ENCODE measurements at places on chromosomes 3 and 15.

GRCh38 chr3:168398371-168399025 lies 302.8 kb upstream of the GOLIM4 start:
- no peak for DNase-seq

GRCh38 chr3:12138044-12138443 lies 20.7 kb downstream of the TIMP4 start:
- no peak for DNase-seq

- DNase-seq = no peak
Measured at GRCh38 chr3:122000936-122001605, 21.0 kb downstream of the ILDR1 start.

- DNase-seq = no peak
Measured at GRCh38 chr3:188861842-188862744, 309.7 kb upstream of the TPRG1 start.

DNA sequence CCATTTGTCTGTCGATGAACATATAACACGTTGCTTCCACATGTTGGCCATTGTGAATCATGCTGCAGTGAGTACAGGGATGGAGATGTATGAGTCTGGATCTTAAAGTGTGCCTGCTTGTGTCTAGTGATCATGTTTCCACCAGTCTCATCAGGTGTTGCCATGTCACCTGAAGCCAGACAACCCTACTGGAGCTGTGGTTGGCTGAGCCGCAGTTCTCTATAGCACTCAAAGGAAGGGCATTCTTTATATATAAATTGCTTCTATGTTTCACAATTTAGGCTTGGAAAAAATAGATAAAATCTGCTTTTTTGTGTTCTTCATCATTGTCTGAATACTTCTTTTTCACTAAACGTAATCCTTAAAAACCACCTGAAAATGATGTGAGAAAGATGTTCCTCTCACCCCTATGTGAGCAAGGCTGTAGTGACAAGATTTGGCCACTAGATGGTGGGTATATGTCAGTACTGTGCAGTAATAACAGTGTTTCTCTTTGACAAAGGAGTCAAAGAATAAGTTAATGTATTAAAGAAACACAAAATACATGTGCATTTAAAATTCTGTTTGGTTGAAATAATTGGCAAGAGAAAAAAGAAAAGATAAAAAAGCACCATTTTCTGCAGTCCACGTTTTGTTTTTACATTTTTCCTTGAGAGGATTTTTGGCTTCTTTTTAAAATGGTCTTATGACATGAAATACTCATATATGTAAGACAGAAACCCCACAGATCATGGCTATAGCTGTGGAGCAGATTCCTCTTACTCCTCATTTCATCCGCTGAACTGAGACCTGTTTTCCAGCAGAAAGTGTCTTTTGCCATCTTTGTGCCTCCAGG lies 394.5 kb upstream of the DPPA4 start:
- DNase-seq = peak; percentile 6

DNA sequence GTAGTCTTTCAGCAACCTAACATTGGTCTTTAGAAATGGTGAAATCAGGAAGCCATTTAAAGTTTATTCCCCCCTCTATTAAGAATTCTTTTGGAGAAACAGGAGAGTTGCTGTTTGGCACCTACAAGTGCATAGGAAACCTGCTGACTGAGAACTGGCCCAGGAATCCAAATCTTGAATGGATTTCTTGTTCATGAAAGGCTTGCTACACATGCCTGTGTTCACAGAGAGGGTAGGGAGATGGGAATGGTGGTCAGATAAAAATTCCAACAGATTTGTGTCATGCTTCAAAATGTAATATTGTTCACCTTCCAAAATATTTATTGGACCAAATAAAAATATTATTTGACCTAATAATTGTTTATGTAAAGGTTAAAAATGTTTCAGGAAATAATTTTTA lies 24.2 kb upstream of the ZPLD1 start:
- DNase-seq = no peak

DNA sequence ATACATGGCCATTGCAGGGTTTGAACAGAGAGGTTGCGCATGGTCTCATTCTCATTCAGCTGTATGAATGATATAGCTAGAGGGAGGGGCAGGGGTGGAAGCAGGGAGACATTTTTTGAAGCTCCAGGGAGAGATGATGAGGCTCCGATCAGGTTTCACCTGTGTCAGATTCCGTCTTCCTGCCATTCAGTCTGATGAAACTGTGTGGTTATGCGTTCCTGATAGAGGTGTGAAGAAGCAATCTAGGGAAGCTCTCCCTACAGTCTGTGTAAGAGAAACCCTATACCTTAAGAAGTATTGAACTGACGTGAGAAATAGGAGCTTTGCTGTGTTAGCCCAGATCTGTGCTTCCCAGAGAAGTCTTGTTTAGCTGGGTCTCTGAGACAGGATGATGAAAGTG lies 171.9 kb upstream of the NDN start:
- DNase-seq = no peak

DNA sequence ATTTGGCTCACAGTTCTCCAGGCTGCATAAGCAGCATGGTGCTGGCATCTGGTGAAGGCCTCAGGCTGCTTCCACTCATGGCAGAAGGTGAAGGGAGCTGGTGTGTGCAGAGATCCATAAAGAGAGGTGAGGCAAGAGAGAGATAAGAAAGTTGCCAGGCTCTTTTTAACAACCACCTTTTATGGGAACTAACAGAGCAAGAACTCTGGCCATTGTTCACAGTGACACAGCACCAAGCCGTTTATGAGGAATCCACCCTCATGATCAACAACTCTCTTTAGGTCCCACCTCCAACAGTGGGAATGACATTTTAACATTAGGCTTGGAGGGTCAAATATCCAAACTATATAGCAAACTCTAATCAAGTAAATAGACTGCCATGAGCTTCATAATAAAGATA lies 557.2 kb upstream of the SUCLG2 start:
- DNase-seq = no peak

- no peak for DNase-seq
Measured at GRCh38 chr3:109413049-109413448, 75.7 kb upstream of the DPPA4 start.

DNA sequence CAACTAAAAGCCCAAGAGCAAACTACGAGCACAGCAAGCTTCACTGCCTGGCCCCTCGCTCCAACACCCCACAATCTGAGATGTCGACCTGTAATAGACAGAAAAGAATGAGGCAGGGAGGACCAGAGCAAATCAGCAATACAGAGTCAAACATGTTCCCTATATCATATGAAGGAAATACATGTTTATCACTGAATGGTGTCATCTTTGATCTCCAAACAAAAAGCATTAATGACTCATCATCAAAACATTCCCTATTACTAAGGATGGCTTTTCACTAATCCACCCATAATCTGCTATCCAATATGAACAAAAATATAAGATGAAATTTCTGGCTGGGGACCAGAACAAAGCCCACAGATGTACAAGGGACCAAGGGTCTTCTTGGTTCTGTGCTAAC lies 34.7 kb downstream of the MYO5A start:
- DNase-seq = no peak

GRCh38 chr3:171354706-171355582 lies 105.3 kb downstream of the TNIK start:
- DNase-seq = no peak

- DNase-seq = no peak
Measured at GRCh38 chr15:68633231-68634121, 54.7 kb downstream of the CORO2B start.
